Motor neuron (in vitro differentiated cells): ENCODE measurements at places on chromosomes 4 and X.

- no peak for ATAC-seq
These were observed 888.9 kb downstream of the PCDH18 start for GRCh38 chr4:136643416-136643815.

DNA sequence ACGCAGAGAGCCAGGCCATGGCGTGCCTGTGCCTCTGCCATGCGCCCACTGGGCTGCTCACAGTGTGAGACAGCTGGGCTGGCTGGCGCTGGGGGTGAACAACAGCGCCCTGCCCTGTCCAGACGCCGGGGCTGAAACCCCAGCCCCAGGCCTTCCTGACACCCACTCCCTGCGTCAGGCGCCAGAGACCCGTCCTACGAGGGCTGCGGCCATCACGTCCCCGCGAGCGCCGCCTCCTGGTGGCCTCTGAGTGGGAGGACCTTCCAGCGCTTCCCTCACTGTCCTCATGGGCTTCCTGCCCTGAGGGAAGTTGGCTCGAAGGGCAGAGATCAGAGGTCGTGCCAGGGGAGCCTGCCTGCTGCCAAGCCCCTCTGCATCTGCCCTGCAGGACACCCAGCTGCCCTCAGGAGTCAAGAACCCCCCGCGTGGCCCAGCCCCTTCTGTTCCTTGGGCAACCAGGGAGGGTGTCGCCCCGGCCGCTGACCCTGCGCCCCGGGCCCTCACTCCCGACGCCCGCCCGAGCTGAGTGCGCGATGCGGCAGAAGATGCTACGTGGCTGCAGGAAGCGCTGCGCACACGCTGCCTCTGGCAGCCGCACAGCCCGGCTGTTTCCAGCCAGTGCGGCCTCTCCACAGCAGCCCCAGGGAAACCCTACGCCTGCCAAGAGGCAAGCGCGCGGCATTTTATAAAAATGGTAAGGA, 16.2 kb downstream of the NELFA start:
- ATAC-seq = peak; percentile 15

GRCh38 chrX:107894038-107894437, 68.4 kb downstream of the MID2 start:
- ATAC-seq = no peak

DNA sequence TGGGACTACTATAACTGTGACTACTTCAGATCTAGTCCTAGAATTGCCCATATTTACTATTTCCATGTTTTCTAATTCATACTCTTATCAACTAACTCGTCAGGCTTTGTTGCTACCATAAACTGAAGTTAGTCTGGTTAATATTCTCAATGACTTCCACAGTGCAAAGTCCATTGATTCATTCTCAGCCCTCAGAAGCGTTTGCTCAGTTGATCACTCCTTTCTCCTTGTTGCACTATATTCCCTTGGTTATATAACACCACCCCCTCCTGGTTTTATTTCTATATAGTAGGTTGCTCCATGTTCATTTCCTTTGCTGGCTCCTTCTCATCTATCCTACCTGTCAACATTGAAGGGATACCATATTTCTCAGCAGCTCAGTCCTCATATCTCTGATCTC, 27.2 kb upstream of the SLC6A14 start:
- no peak for ATAC-seq

GRCh38 chrX:39016556-39016955, 215.3 kb downstream of the MID1IP1 start:
- ATAC-seq = no peak

DNA sequence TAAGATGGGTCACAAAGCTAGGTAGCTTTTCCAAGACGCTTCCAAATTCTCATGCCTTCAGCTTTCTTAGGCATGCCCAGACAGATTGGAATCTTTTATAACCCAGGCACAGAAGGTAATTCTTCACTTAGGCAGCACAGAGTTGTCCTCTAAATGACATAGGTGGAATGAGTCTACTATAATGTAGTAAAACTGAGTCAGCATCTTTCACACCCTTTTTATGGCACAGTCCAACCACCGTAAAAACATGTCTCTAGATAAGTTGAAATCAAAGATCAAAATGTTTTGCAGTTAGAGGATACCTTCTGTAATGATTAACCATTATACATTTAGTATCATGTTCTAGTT, 128.4 kb upstream of the FAT1 start:
- ATAC-seq = no peak

- no peak for ATAC-seq
These were observed 24.5 kb upstream of the KDM5C start for GRCh38 chrX:53249408-53250042.

- no peak for ATAC-seq
These were observed 41.6 kb downstream of the PPEF2 start for GRCh38 chr4:75860606-75861005.

DNA sequence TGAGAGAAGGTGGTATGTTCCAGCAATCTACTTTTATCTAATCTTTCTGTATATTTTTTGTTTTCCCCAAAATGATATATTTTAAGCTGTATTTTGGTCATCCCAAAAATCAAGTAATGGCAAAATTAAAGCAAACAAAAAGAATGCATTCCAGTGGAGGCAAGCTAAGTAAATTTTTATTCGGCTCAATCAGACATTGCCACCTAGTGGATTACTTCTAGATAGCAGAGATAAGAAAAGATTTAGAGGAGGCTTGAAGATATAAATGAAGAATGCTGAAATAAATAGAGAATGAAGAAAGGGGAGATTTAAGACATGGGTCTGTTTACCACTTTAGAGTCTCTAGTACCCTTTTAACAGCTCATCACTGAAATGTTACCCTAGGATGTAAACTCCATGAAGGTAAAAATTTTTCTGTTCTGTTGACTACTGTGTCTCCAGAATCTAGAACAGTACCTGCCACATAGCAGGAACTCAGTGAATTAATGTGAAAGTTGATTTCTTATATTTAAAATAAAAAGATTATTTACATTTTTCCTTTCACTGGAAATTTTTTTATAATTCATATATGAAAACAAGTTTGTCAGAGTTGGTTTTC, 110.9 kb upstream of the ANK2 start:
- ATAC-seq = no peak

DNA sequence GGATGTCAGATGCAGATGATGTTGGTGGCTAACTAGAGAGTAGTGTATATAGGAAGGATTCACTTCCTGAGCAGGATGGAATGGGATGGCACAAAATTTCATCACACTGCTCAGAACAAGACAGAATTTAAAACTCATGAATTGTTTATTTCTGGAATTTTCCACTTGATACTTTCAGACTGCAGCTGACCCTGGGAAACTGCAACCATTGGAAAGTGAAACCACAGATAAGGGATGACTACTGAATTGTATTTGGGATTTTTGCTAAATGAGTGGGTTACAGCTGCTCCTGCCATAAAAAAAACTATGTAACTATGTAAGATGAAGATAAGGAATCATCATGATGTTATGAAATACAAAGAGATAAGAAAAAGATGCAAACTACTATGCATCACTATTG, 51.4 kb downstream of the NPY5R start:
- ATAC-seq = no peak

DNA sequence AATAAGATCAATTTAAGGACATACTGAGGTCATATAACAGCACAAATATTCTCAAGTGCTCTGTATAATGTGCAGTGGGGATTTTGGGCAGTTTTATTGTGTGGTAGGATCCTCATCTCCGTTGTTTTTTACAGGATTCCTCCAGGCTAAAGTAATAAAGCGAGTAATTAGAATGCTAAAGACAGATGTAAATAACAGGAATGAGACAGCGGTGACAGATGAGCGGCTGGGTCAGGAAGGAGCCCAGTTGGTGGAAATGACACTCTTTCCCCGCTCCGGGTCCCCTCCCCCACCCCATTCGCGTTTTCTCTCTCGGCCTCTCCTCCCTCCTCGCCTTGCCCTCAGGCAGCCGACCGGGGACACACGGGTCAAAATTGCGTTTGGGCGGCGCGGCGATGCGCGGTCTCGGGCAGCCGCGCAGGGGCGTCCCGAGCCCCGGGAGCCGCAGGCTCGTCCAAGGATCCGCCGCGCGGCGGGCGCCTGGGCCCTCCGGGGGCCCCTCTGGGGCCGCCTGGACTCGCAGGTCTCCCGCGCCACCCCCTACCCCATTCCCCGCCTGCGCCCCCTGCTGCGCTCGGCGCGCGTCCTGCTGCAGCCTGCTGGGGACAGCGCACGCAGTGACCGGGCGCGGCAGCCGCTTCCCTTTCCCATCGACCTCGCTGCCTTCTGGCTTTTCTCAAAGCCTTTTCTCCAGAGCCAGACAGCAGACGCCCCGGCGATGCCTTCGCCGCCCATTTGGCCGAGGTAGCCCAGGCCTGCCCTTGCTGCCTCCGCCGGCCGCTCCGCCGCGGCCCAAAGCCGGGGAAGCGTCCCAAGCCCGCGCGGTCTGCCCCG, 16.2 kb downstream of the POU4F2 start:
- ATAC-seq = peak; percentile 99

- no peak for ATAC-seq
These were observed 4.4 kb downstream of the FRMPD4 start for GRCh38 chrX:12142661-12143060.

GRCh38 chr4:623914-624566, 1.3 kb upstream of the PDE6B start:
- no peak for ATAC-seq

- no peak for ATAC-seq
These were observed 275.4 kb downstream of the SHOX start for GRCh38 chrX:905848-906566.

GRCh38 chr4:113008135-113008534, 41.3 kb upstream of the ANK2 start:
- ATAC-seq = no peak

GRCh38 chrX:136879001-136879687, 1.4 kb downstream of the RBMX start:
- ATAC-seq = no peak

DNA sequence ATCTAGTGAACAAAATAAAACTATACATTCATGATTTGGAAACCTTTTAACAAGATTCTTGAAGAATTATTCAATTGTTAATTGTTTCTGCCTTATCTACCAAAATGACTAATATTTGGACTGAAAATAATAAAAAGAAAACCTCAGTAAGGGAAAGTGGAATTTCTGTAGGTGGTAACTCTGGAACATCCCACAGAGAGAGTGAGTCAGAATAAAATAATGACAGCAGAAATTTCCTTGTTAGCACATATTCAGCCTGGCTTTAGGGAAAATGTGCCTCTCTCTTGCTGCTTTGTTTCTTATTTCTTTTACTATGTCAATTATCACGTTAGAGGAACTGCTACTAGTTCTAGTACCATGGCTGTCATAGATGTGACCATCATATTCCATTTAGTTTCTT, 421.5 kb upstream of the GNPDA2 start:
- no peak for ATAC-seq

DNA sequence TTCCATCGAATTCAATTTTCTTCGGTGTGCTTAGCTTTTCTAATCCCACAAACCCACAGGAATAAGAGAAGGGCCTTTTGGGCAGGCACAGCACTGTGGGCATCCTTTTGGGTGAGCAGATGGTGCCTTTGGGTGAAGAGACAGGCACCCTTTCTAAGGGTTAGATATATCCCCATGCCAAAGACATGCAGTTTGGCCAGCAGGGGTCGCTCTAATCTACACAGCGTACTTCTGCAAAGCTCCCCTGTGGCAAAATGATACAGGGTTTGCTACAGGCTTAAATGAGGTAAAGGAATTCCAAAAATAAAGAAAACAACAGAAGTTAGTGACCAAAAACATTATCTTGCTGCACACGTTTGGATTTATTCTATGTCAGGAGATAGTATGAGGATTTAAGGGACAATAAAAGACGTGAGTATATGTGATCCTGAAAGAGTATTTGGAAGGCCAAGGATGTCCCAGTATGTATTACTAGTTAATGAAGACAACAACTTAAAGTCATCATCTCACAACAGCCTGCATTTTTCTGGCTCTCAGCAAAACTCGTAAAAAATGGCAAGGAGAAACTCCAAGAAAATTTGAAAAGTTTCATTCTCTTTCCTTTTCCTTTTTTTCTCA, 49.5 kb downstream of the PHEX start:
- ATAC-seq = no peak

- ATAC-seq = no peak
These were observed 152.0 kb upstream of the FTHL17 start for GRCh38 chrX:31223817-31224216.

- no peak for ATAC-seq
These were observed 46.0 kb downstream of the SEPSECS start for GRCh38 chr4:25113915-25114904.

GRCh38 chrX:26909728-26910127, 553.4 kb downstream of the PPP4R3C start:
- no peak for ATAC-seq

- ATAC-seq = peak; percentile 53
These were observed 366.1 kb downstream of the FBXO8 start for GRCh38 chr4:173917255-173917960.

- ATAC-seq = peak; percentile 95
These were observed 63.8 kb upstream of the STS start for GRCh38 chrX:7083468-7084396.

GRCh38 chrX:46922611-46923010, 10.4 kb downstream of the JADE3 start:
- ATAC-seq = no peak

DNA sequence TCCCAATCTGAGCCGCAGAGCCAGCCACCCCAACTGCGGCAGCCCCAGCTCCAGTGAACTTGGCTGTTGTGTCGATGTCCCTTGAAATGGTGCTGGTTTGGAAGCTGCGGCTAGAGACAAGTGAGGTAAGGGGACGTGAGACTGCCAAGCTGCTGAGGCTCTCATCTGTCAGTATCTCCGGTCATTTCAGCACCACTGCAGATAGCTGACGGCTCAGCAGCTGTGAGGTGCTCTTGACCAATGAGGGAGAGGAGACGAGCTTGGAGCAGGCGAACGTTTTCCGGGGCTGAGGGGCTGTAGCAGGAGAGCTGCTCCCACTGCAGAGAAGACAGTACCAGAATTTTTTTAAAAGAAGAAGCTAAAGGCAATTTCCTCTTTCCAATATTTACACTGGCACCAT, 175.5 kb upstream of the CASK start:
- ATAC-seq = no peak

- peak; percentile 36 for ATAC-seq
These were observed 50.3 kb downstream of the DKK2 start for GRCh38 chr4:106985830-106986229.
